ENCODE measurements at places on chromosomes 4 and X. TPM values are rescaled to one million over a fixed set of nuclear protein-coding genes. Genes with fewer than 3 reads are reported as not detected.
A peak's percentile ranks its signal among the peaks of the same experiment; 100 is the strongest.

GRCh38 chrX:65894133-65894532 lies 145.7 kb downstream of the VSIG4 start:
- H3K4me3 ChIP-seq: no peak overlapping the region
- no peaks in the 10 kb centered on the region for H3K36me3 ChIP-seq
- no peak for DNase-seq

GRCh38 chr4:16006771-16007446 lies 43.9 kb upstream of the FGFBP2 start:
- no peak overlapping the region for H3K4me3 ChIP-seq
- H3K36me3 ChIP-seq: no peaks in the 10 kb centered on the region
- H3K27me3 ChIP-seq: no peaks in the 10 kb centered on the region
- DNase-seq: no peak
- H3K4me1 ChIP-seq: no peaks in the 10 kb centered on the region

GRCh38 chr4:147924604-147925412 lies 192.9 kb downstream of the ARHGAP10 start:
- H3K27ac ChIP-seq: no peak overlapping the region
- H3K4me1 ChIP-seq: no peaks in the 10 kb centered on the region
- H3K36me3 ChIP-seq: no peaks in the 10 kb centered on the region
- no peak overlapping the region for H3K4me3 ChIP-seq
- H3K27me3 ChIP-seq: no peaks in the 10 kb centered on the region

GRCh38 chr4:78904143-78904542 lies 35.1 kb downstream of the PAQR3 start:
- no peaks in the 10 kb centered on the region for H3K27me3 ChIP-seq
- H3K4me1 ChIP-seq: no peaks in the 10 kb centered on the region
- H3K27ac ChIP-seq: no peak overlapping the region
- DNase-seq: no peak

- H3K36me3 ChIP-seq: no peaks in the 10 kb centered on the region
- no peak overlapping the region for H3K4me3 ChIP-seq
- H3K27ac ChIP-seq: no peak overlapping the region
- no peak for DNase-seq
- H3K4me1 ChIP-seq: no peaks in the 10 kb centered on the region
Measured at GRCh38 chrX:144896323-144896722, 351.0 kb upstream of the SPANXN1 start.

DNA sequence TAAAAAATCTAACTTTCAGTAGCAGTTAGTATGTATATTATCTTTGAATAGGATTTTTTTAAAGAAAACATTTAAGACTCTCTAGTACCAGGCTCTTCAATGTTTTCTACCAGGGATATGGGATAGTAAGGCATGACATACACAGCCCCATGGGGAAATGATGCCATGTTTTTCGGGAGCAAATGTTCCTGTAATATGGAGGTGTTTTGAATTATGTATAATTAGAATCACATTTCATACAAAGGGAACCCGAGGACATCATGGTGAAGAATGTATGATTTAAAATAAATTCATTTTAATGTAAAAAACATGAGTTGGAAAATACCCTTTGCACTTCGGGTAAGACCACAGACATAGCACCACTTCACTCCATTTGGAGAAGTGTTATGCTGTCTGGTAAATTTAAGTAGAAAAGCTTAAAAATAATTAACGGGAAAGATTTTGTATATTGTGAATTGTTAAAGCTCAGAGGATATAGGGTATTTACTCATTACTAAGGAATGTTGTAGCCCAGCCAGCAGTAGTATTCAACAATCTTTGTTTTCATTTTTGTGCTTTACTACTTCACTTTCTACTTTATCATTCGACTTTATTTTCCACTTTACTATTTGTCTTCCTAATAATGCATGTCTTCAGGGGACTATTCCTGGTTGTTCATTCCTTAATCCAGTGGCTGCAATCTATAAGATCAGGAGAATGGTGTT lies 2050.7 kb downstream of the ARAP2 start:
- no peaks in the 10 kb centered on the region for H3K4me1 ChIP-seq
- H3K36me3 ChIP-seq: no peaks in the 10 kb centered on the region
- no peak overlapping the region for H3K27ac ChIP-seq
- no peak for DNase-seq
- H3K4me3 ChIP-seq: no peak overlapping the region

- H3K27ac ChIP-seq: no peak overlapping the region
- H3K36me3 ChIP-seq: no peaks in the 10 kb centered on the region
- DNase-seq: no peak
- peaks cover 11% of the 10 kb centered on the region for H3K4me1 ChIP-seq
Measured at GRCh38 chrX:152929898-152930297, 32.0 kb downstream of the ZNF185 start.

- DNase-seq: no peak
- peaks cover 10% of the 10 kb centered on the region for H3K4me1 ChIP-seq
- no peak overlapping the region for H3K4me3 ChIP-seq
Measured at GRCh38 chr4:70518716-70519115, 347 bp downstream of the AMTN start.

GRCh38 chr4:8201321-8201781 lies 2.3 kb downstream of the SH3TC1 start:
- peaks cover 53% of the 10 kb centered on the region for H3K4me1 ChIP-seq
- H3K27ac ChIP-seq: peak overlapping the region; percentile 93
- DNase-seq: no peak

DNA sequence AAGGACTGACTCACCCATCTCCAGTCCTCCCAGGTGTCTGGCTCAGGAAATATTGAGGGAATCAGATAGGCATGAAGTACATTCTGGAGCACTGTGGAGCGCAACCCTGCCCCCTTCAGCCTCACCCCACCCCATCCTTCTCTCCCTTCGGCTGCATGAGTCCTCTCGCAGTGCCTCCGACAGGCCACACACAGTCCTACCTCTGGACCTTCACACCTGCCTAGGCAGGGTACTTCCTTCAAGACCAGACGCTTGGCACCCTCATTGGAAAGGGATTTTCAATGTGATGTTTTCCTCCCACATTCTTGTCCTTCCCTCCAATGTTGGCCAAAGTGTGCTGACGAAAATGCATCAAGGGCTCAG lies 26.8 kb upstream of the PPP2R2C start:
- no peaks in the 10 kb centered on the region for H3K4me1 ChIP-seq
- no peaks in the 10 kb centered on the region for H3K27me3 ChIP-seq
- H3K4me3 ChIP-seq: no peak overlapping the region
- H3K27ac ChIP-seq: no peak overlapping the region
- DNase-seq: no peak
- no peaks in the 10 kb centered on the region for H3K36me3 ChIP-seq

GRCh38 chr4:11566444-11567022 lies 137.8 kb upstream of the HS3ST1 start:
- H3K4me1 ChIP-seq: no peaks in the 10 kb centered on the region
- H3K27me3 ChIP-seq: no peaks in the 10 kb centered on the region
- H3K27ac ChIP-seq: no peak overlapping the region
- no peak for DNase-seq
- no peaks in the 10 kb centered on the region for H3K36me3 ChIP-seq
- no peak overlapping the region for H3K4me3 ChIP-seq

DNA sequence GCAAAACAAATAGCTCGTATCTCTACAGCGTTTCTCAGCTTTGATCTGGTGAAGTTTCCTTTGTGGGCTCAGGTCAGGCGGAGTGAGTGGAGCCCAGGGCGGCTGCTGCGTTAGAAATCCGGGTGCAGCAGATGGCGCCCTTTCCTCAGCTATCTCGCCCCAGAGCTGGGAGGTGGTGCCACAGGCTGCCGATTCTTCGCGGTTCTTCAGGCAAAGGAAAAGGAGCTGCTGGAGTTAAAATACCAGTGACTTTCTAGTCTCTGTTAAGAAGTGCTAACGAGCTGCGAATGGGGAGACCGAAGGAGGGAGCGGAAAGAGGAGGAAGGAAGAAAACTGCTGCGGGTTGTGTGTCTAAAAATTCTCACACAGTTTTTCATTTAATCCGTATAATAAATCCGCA lies 114.6 kb downstream of the CPE start:
- no peak for DNase-seq
- H3K27ac ChIP-seq: no peak overlapping the region
- H3K4me3 ChIP-seq: no peak overlapping the region
- no peaks in the 10 kb centered on the region for H3K27me3 ChIP-seq

DNA sequence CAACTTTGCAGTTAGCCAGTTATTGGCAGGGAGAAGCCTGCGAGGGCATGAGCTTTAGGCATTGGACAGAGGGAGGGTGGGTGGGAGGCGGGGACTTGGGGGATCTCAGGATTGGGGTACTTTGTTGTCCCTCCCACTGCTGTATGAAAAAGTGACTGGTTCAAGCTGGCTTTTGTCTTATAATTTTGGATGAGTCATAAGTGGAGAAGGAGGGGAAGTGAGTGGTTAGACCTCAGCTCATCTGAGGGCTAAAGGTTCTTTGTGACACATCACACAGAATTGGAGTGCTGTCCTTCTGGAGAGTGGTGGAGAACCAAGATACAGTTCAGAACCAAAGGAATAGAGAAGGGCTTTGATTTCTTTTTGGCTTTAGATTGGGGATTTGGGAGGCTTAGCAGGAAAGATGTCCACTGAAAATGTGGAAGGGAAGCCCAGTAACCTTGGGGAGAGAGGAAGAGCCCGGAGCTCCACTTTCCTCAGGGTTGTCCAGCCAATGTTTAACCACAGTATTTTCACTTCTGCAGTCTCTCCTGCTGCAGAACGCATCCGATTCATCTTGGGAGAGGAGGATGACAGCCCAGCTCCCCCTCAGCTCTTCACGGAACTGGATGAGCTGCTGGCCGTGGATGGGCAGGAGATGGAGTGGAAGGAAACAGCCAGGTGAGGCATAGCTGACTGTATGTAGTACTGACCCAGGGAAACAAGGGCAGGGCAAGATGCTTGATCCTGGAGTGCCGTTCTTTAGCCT lies at the start of gene SLC4A4:
TSS of gene SLC4A4 (plus strand) at position 175 of the 748 bp plus-strand sequence.
- no peaks in the 10 kb centered on the region for H3K27me3 ChIP-seq
- no peaks in the 10 kb centered on the region for H3K36me3 ChIP-seq
- no peak within 1 kb of the TSS for H3K27ac ChIP-seq
- no peak for DNase-seq

- DNase-seq: no peak
- no peaks in the 10 kb centered on the region for H3K4me1 ChIP-seq
- no peak overlapping the region for H3K4me3 ChIP-seq
- H3K36me3 ChIP-seq: no peaks in the 10 kb centered on the region
Measured at GRCh38 chrX:31199056-31199839, 127.4 kb upstream of the FTHL17 start.

- no peak for DNase-seq
- H3K4me1 ChIP-seq: peaks cover 9% of the 10 kb centered on the region
- no peaks in the 10 kb centered on the region for H3K27me3 ChIP-seq
- H3K36me3 ChIP-seq: no peaks in the 10 kb centered on the region
Measured at GRCh38 chrX:1493877-1494510, 41.3 kb upstream of the ASMTL start.

DNA sequence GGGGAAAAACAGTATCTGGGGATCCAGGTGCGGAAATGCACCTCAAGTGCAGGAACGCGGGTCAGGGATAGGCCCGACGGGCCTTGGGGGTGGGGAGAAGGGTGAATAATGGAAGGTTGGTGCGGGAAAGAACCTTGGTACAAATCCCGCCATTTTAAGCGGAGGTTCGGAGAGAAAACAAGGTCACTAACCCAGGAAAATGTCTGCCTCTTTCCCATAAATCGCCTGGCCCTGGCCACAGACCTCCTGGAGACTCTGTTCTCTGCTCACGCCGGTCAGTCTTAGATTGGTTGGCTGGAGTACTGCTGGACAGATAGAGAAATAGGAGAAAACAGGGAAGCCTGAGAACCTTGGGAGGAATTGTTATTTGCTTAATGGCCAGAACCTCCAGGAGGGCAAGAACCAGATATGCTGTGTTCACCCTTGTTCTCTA lies 897 bp upstream of the FBXL5 start:
- H3K27me3 ChIP-seq: no peaks in the 10 kb centered on the region
- H3K36me3 ChIP-seq: no peaks in the 10 kb centered on the region
- H3K4me1 ChIP-seq: peaks cover 30% of the 10 kb centered on the region
- DNase-seq: no peak
- peak overlapping the region; percentile 87 for H3K4me3 ChIP-seq
- peak overlapping the region; percentile 97 for H3K27ac ChIP-seq

- no peak overlapping the region for H3K27ac ChIP-seq
- no peaks in the 10 kb centered on the region for H3K27me3 ChIP-seq
- DNase-seq: no peak
- no peaks in the 10 kb centered on the region for H3K36me3 ChIP-seq
- no peaks in the 10 kb centered on the region for H3K4me1 ChIP-seq
Measured at GRCh38 chrX:146396409-146396808, 413.2 kb upstream of the CXorf51B start.

GRCh38 chrX:15128861-15129260 lies 141.0 kb downstream of the ASB9 start:
- no peaks in the 10 kb centered on the region for H3K27me3 ChIP-seq
- no peak overlapping the region for H3K27ac ChIP-seq
- H3K4me3 ChIP-seq: no peak overlapping the region
- DNase-seq: no peak

DNA sequence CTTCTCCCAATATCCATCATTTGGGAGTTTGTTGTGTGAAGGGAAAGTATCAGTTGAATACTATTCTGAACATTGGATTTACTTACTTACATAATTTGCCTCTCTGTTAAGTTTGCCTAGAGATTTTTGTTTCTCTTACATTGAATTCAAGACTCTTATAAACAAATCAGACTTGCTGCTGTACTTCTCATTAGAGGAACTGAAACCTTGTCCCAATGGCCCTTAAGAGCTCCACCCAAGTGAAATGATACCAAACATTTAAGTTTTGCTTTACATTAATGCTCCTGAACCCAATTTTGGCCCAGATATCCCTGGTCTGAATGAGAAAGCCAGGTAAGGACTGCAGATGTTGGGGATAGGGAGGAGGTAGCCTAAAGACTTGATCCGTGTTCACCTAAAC lies 32.0 kb downstream of the HAND2 start:
- H3K27ac ChIP-seq: no peak overlapping the region
- no peaks in the 10 kb centered on the region for H3K4me1 ChIP-seq
- no peak for DNase-seq
- no peaks in the 10 kb centered on the region for H3K36me3 ChIP-seq

DNA sequence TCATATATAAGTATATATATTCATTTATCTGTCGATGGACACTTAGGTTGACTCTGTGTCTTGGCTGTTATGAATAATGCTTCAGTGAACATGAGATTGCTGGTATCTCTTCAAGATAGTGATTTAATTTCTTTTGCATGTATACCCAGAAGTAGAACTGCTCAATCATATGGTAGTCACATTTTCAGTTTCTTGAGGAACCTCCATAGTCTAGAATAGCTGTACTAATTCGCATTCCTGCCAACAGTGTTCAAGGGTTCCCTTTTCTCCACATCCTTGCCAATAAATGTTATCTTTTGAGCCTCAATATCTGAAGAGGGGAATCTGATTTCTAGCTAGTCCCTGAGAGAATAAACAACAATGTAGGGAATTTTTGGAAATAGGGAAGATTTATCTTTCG lies 32.4 kb upstream of the CCNG2 start:
- H3K27me3 ChIP-seq: no peaks in the 10 kb centered on the region
- no peak overlapping the region for H3K4me3 ChIP-seq
- H3K4me1 ChIP-seq: peaks cover 7% of the 10 kb centered on the region
- H3K36me3 ChIP-seq: no peaks in the 10 kb centered on the region
- no peak for DNase-seq

The TEX13C gene
- not detected for total RNA-seq

The NLGN4X gene
- total RNA-seq: 1.3 TPM

The INTU gene
- 4.3 TPM for total RNA-seq

The TREX2 gene
- total RNA-seq: 5.1 TPM

The VCX2 gene
- not detected for total RNA-seq

The PDLIM3 gene
- total RNA-seq: 13.9 TPM

The CD38 gene
- 1.5 TPM for total RNA-seq
